ENCODE measurements at places on chromosomes 13 and 19. TPM values are rescaled to one million over a fixed set of nuclear protein-coding genes. Genes with fewer than 3 reads are reported as not detected.

Gene SBSN
- not detected for total RNA-seq

Gene TEX26
- not detected for total RNA-seq

DNA sequence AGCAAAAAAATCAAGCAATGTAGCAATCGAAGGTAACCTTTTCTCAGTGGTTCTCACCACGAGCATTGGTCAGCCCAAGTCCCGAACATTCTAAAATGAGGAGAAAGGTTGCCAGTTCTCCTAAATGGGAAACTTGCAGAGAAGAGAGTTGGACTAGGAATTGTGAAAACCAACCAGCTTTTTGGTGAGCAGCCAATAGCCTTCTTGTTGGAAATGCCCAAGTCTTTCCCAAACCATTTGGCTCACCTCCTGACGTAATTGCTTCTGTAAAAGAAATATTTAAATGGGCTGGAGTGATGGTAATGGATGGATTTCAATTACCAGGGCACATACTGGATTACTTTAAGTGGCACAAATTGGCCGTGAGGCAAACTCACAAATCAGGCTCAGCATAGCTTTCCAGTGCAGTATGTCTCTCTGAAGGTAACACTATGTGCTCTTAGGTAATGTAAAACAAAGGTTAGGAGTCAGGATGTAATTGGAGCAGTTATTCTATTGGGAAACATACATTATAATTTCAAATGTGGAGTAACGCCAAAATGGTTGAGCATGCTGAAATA, 423.2 kb downstream of the KLF5 start:
- DNase-seq: no peak

DNA sequence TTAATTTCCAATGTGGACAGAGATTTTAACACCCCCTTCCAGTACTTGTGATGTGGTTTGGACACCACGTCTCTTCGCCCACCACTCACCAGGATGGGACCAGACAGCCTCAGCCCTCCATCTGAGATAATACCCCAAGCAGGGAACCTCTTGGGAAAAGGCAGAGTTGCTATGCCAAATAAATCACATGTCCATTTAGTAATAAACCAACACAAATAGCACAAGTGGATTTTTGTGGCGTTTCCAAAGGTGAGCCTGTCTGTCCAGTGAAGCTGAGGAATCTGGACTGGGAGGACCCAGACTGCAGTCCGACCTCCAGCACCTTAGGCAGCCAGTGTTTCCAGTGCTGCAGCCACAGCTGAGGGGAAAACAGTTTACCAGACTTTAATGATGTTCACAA, 34.1 kb upstream of the GAS6 start:
- DNase-seq: no peak

GRCh38 chr13:57918086-57918485, 286.5 kb downstream of the PCDH17 start:
- DNase-seq: no peak

DNA sequence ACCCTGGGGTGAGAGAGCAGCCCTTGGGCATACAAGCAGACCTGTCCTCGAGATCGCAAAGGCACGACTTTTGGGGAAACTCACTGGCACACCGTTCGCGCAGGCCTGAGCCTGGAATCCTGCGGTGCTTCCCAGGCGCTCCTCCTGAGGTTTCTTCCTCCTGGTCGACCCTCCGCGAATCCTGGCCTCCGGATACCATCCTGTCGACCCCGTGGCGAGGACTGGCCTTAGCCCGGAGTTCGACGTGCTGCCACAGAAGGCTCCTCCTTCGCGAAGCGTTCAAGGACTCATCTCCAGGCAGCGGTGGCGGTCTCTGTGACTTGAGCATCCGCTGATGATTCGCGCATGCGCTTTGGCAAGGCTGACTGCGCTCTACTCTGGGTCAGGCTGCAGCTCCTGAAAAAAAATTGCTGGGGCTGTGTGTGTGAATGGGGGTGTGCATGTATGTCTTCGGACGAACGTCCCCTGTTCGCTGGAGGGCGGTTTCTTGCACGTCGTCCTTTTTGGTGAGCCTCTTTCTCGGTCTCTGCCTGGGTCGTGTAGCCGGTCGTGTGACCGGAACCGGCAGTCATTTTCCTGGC, 64.4 kb upstream of the ZNF527 start:
- DNase-seq: no peak

DNA sequence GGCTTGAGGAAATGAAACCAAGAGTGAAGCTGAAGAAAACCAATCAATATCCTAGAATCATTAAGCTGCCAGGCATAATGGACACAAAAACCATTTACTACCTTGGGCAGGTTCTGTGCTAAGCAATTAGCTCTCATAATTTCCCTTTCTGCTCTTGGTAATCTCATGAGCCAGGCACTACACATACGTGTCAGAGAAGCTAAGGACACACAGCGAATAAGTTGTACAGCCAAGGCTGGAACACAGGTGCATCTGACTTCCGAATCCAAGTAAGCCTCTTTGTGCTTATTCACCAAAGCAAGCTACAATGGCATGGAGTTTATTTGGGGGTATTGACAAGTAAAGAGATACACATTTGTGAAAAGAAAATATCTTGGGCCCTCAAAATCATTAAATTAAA, 1343.9 kb upstream of the MIR17HG start:
- no peak for DNase-seq

- DNase-seq: no peak
Observed at GRCh38 chr13:39528661-39528980, 74.4 kb downstream of the LHFPL6 start.

Measured in activated naive CD4-positive, alpha-beta T cell treated with anti-CD3 and anti-CD28 coated beads for 36 hours (primary cell).